ENCODE measurements at places on chromosomes 16 and 17. TPM values are rescaled to one million over a fixed set of nuclear protein-coding genes. Genes with fewer than 3 reads are reported as not detected.

- peak overlapping the region; percentile 39 for H3K4me3 ChIP-seq
- peak overlapping the region; percentile 75 for H3K27ac ChIP-seq
- DNase-seq: no peak
- H3K36me3 ChIP-seq: no peaks in the 10 kb centered on the region
- no peaks in the 10 kb centered on the region for H3K27me3 ChIP-seq
Measured at GRCh38 chr16:49833796-49834530, 21.9 kb downstream of the ZNF423 start.

Gene EFCAB5
- 0.58 TPM for total RNA-seq

GRCh38 chr17:64686705-64687104, 24.6 kb upstream of the SMURF2 start:
- H3K27ac ChIP-seq: no peak overlapping the region
- DNase-seq: no peak
- H3K4me1 ChIP-seq: no peaks in the 10 kb centered on the region
- H3K4me3 ChIP-seq: no peak overlapping the region
- no peaks in the 10 kb centered on the region for H3K36me3 ChIP-seq

Gene CBX4
- 35.0 TPM for total RNA-seq

Gene C17orf113
- 4.4 TPM for total RNA-seq

DNA sequence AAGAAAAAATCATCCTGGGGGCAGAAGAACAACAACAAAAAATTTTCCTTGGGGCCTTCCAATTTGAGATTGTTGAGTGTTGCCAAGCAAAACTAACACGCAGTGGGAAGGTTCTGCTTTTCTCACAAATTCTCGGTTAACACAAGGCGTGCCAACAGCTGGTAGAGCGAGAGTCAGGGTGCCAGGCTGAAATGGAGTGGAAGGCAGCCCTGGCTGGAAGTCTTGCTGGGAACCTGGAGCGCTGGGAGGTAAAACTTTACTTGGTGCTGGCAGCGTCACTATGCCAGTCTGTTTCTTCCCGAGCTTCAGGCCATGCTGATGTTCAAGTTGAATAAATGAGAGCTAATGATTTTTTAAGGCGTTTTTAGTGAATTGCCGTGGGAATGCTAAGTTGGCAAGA, 189.4 kb downstream of the WWOX start:
- no peak overlapping the region for H3K27ac ChIP-seq
- H3K4me1 ChIP-seq: peaks cover 10% of the 10 kb centered on the region
- H3K27me3 ChIP-seq: no peaks in the 10 kb centered on the region

GRCh38 chr17:75777296-75777922, 7.2 kb upstream of the UNK start:
- peaks cover 31% of the 10 kb centered on the region for H3K4me1 ChIP-seq
- DNase-seq: no peak
- H3K27me3 ChIP-seq: peaks cover 1% of the 10 kb centered on the region
- H3K27ac ChIP-seq: peak overlapping the region; percentile 83
- H3K4me3 ChIP-seq: peak overlapping the region; percentile 97

DNA sequence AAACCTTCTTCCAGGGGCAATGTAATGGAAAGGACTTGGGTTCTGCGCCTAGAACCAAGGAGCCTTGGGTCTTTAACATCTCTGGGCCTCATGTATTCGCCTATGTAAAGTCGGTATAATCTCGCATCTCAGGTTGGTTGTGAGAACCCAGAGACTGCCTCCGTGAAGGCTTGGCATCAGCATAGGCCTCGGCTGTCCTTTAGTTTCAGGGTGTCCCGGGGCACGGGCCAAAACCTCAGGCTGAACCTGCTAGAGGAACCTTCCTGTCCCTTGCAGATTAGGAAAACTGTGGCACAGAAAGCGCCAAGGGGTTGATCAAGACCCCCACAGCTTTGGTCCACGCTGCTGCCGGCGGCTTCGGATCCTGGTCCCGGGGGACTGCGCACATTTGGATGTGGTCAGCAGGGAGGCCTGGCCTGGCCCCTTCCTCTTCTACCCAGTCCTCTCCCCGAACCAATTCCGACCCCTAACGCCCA, 772 bp upstream of the PHAF1 start:
- peaks cover 16% of the 10 kb centered on the region for H3K4me1 ChIP-seq
- H3K27me3 ChIP-seq: no peaks in the 10 kb centered on the region
- H3K27ac ChIP-seq: peak overlapping the region; percentile 96
- no peak for DNase-seq
- peaks cover 2% of the 10 kb centered on the region for H3K36me3 ChIP-seq

- H3K27me3 ChIP-seq: no peaks in the 10 kb centered on the region
- peaks cover 51% of the 10 kb centered on the region for H3K4me1 ChIP-seq
- no peak overlapping the region for H3K27ac ChIP-seq
- no peak overlapping the region for H3K4me3 ChIP-seq
- H3K36me3 ChIP-seq: no peaks in the 10 kb centered on the region
Measured at GRCh38 chr17:81331527-81332043, 36.5 kb upstream of the SLC38A10 start.

Gene ST6GALNAC2
- 1.5 TPM for total RNA-seq

Gene AP2B1
- total RNA-seq: 158 TPM

GRCh38 chr17:16986391-16986790, 14.5 kb upstream of the TNFRSF13B start:
- no peaks in the 10 kb centered on the region for H3K36me3 ChIP-seq
- H3K4me1 ChIP-seq: peaks cover 8% of the 10 kb centered on the region
- H3K27ac ChIP-seq: no peak overlapping the region
- H3K27me3 ChIP-seq: no peaks in the 10 kb centered on the region

- H3K27me3 ChIP-seq: peaks cover 72% of the 10 kb centered on the region
- H3K4me1 ChIP-seq: peaks cover 8% of the 10 kb centered on the region
- peak overlapping the region; percentile 40 for H3K4me3 ChIP-seq
Measured at GRCh38 chr17:77571155-77571981, 387.1 kb upstream of the TNRC6C start.

DNA sequence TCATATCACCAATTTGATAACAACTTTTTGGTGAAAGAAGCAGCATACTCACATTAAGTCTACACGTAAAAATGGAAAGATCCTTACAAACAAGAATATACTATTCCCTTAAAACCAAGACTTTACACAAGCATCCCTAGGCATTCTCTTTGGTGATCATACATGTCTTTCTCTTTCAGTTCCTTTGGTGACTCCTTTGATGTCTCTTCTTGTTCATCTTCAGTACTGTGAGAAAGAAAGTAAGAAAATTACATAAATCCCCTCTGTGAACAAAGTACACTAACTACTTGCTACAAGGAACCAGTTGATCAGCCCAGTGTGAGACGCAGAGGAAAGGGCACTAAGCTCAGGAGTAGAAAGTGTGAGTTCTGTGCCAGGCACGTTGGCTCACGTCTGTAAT, 59.6 kb upstream of the MTMR4 start:
- no peak overlapping the region for H3K27ac ChIP-seq
- no peak for DNase-seq
- peaks cover 5% of the 10 kb centered on the region for H3K4me1 ChIP-seq

- peak overlapping the region; percentile 9 for H3K27ac ChIP-seq
- H3K4me3 ChIP-seq: peak overlapping the region; percentile 10
- no peaks in the 10 kb centered on the region for H3K36me3 ChIP-seq
- no peaks in the 10 kb centered on the region for H3K27me3 ChIP-seq
Measured at GRCh38 chr17:7208027-7208571, 11.5 kb downstream of the DLG4 start.

GRCh38 chr16:67392301-67393059, 818 bp downstream of the TPPP3 start:
- H3K36me3 ChIP-seq: no peaks in the 10 kb centered on the region
- H3K27me3 ChIP-seq: peaks cover 71% of the 10 kb centered on the region
- H3K4me1 ChIP-seq: peaks cover 22% of the 10 kb centered on the region
- H3K4me3 ChIP-seq: peak overlapping the region; percentile 36
- no peak for DNase-seq

DNA sequence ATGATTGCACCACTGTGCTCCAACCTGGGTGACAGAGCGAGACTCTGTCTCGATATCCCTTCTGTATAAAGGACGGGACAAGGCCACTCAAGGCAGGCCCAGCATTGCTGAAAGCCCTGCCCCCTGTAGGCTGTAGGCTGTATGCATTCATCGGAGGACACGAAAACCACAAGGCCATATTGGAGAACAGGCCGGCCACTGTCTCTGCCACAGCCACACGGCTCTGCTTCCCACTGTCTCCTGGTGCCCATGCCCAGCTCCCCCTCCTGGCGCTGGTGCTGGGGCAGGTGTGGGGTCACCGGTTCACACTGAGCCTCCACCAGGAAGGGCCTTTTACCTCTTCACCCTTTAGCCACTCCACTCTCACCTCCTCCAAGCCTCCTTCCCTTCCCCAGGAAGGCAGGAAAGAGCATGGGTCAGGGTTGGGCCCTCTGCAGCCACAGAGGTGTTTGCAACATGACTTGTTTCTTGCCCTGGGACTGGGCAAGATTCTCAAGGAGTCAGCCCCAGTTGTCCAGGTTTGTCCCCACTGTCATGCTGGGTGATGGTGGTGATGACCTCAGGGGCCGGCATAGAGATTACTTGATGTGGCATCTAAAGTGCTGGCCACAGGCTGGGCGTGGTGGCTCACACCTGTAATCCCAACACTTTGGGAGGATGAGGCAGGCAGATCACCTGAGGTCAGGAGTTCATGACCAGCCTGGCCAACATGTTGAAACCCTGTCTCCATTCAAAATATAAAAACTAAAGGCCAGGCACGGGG, 5.3 kb upstream of the NTN3 start:
- peaks cover 20% of the 10 kb centered on the region for H3K4me1 ChIP-seq
- no peak overlapping the region for H3K4me3 ChIP-seq
- no peak for DNase-seq
- H3K36me3 ChIP-seq: no peaks in the 10 kb centered on the region
- no peak overlapping the region for H3K27ac ChIP-seq

DNA sequence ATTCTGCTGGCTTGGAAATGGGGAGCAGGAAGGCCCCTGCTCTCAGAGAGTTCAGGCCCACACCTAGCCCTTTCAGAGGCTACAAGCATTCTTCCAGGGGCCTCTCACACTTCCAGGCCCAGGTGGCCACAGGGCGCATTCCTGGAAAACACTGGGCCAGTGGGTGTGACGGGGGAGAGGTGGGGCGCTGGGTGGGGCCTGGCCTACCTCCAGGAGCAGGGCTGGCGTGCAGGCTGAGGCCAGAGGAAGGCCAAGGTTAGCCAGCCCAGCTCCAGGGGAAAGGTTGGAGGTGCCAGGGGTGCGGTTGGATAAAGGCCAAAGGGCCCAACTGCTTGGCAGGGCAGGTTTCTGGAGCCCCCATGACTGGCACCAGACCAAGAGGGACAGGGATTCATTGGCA, 198.2 kb downstream of the MAF start:
- no peaks in the 10 kb centered on the region for H3K36me3 ChIP-seq
- no peak overlapping the region for H3K27ac ChIP-seq
- peaks cover under 1% of the 10 kb centered on the region for H3K4me1 ChIP-seq
- DNase-seq: no peak
- peaks cover 22% of the 10 kb centered on the region for H3K27me3 ChIP-seq

GRCh38 chr16:53805113-53805512, 101.2 kb downstream of the FTO start:
- peaks cover 9% of the 10 kb centered on the region for H3K36me3 ChIP-seq
- H3K4me1 ChIP-seq: peaks cover 7% of the 10 kb centered on the region
- H3K27ac ChIP-seq: no peak overlapping the region
- DNase-seq: no peak

DNA sequence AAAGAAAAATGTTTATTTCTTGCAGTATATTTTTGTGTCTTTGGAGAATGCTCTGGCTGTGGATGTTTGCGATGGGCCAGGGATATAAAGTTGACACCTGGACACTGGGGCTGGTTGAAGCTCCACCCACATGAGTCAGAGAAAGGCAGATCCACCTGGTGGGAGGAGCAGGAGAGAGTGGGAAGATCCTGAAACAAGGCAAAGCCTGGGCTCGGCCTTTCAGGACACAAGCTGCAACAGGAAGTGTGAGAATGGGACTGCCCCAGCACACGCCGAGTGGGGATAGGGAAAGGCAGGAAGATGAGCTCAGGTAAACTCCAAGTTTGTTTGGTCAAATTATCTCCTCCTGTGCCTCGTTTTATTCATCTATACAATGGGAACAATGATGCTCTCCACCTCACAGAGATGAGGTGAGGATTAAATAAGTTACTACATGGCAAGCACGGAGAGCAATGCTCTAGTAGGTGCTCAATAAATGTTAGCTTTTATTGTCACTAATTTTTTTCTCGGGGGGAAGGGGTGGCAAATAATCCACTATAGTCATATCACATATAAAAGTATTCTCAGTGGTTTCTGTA, 21.4 kb upstream of the PITPNM3 start:
- peaks cover 34% of the 10 kb centered on the region for H3K36me3 ChIP-seq
- peaks cover 33% of the 10 kb centered on the region for H3K4me1 ChIP-seq
- no peak overlapping the region for H3K4me3 ChIP-seq
- H3K27me3 ChIP-seq: no peaks in the 10 kb centered on the region

Gene ADAMTS18
- total RNA-seq: 7.4 TPM

GRCh38 chr17:4509401-4509800, 10.7 kb downstream of the SPNS2 start:
- no peaks in the 10 kb centered on the region for H3K27me3 ChIP-seq
- no peak for DNase-seq
- H3K4me1 ChIP-seq: peaks cover 22% of the 10 kb centered on the region

- H3K27me3 ChIP-seq: peaks cover 43% of the 10 kb centered on the region
- no peak for DNase-seq
- no peaks in the 10 kb centered on the region for H3K36me3 ChIP-seq
- H3K4me1 ChIP-seq: no peaks in the 10 kb centered on the region
- H3K4me3 ChIP-seq: no peak overlapping the region
Measured at GRCh38 chr16:10892782-10893318, 15.8 kb downstream of the CIITA start.

Gene MAPK7
- 46.0 TPM for total RNA-seq

GRCh38 chr17:55731586-55732250, 9.1 kb upstream of the TMEM100 start:
- H3K36me3 ChIP-seq: no peaks in the 10 kb centered on the region
- no peak for DNase-seq
- peaks cover 59% of the 10 kb centered on the region for H3K4me1 ChIP-seq
- peak overlapping the region; percentile 42 for H3K4me3 ChIP-seq
- peak overlapping the region; percentile 55 for H3K27ac ChIP-seq
- no peaks in the 10 kb centered on the region for H3K27me3 ChIP-seq

DNA sequence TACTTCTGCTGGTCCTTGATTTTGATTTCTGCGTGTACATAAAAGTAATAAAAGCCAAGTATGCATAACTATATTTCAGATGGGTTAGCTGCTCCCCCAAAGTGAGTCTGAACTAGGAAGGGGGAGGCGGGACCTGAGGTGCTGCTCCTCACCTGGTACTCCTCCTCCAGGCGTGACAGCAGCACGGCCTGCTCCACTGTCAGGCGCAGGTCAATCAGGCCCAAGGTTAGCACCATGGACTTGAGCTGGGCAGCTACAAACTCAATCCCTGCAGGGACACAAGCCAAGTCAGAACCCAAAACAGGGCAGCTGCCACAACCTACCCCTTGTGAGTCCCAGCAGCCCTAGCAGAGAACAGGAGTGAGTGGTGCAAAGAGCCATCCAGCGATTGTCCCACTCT, 18.0 kb downstream of the ATPAF2 start:
- peaks cover 16% of the 10 kb centered on the region for H3K4me1 ChIP-seq
- no peak for DNase-seq
- peaks cover 5% of the 10 kb centered on the region for H3K36me3 ChIP-seq
- peak overlapping the region; percentile 16 for H3K27ac ChIP-seq
- H3K27me3 ChIP-seq: no peaks in the 10 kb centered on the region

DNA sequence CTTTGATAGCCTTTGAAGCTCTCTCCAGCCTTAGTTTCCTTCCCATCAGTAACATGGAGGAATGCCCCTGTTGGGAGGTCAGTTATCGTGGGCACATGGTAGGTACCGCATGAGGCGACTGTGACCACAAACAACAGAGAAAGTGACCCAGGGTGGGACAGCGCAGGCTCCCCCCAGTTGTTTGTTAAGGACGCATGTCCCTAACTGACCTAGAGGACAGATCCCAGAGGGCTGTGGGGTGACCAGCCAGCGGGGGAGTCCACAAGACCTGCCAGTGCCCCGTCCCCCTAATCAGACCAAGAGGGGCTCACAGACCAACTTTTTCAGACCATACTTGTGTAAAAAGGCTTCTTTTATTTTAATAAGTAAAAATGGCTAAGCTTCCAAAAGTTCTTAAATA, 22.3 kb downstream of the KATNB1 start:
- peaks cover 10% of the 10 kb centered on the region for H3K36me3 ChIP-seq
- DNase-seq: no peak
- H3K4me3 ChIP-seq: no peak overlapping the region
- no peak overlapping the region for H3K27ac ChIP-seq
- no peaks in the 10 kb centered on the region for H3K27me3 ChIP-seq

Gene ITGB4
- 112 TPM for total RNA-seq
